ENCODE measurements at places on chromosomes 6 and 20. TPM values are rescaled to one million over a fixed set of nuclear protein-coding genes. Genes with fewer than 3 reads are reported as not detected.

GRCh38 chr6:139124887-139125672, 9.8 kb upstream of the HECA start:
- DNase-seq, result peak; percentile 93

GRCh38 chr6:11428895-11429294, 108.7 kb upstream of the TMEM170B start:
- DNase-seq, result peak; percentile 59

- DNase-seq, result no peak
These were observed 52.8 kb upstream of the FILIP1 start for GRCh38 chr6:75546381-75546780.

DNA sequence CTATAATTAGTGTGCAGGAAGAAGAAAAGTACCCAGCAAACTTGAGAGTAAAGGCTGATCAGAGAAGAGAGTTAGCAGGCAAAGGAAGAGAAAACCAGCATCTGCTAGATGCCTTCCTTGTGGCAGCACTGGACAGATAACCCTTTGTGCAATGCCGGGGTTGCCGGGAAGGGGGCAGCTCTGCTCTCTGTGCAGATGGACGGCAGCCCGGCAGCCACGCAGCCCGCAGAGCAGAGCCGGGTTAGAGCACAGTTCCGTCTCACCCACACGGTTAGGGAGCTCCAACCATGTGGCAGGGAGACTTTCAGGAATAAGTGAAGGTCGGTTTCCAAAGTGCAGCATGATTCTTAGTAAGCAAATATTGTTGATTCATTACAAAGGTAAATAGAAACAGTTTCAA, 80.0 kb upstream of the RPS6KA2 start:
- DNase-seq, result no peak

GRCh38 chr6:116745176-116745575, 20.3 kb downstream of the FAM162B start:
- no peak for DNase-seq

DNA sequence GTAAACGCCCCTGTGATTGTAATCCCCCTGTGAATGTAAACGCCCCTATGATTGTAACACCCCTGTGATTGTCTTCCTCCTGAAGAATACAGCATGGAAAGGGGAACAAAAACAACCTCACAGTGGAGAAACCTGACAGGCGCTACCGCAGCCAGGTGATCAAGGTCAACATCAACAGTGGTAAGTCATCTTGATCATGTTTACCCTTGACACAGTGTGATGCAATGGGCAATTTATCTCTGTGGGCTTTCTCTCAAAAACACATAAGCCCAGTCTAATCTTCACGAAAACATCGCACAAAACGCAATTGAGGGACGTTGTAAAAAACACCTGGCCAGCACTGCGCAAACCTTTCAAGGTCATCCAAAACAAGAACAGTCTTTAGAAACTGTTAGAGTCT, 277.2 kb downstream of the PRKN start:
- DNase-seq, result no peak

- no peak for DNase-seq
These were observed 634.6 kb downstream of the PRKN start for GRCh38 chr6:162092816-162093502.

GRCh38 chr6:24902782-24903181, 33.0 kb downstream of the RIPOR2 start:
- no peak for DNase-seq

DNA sequence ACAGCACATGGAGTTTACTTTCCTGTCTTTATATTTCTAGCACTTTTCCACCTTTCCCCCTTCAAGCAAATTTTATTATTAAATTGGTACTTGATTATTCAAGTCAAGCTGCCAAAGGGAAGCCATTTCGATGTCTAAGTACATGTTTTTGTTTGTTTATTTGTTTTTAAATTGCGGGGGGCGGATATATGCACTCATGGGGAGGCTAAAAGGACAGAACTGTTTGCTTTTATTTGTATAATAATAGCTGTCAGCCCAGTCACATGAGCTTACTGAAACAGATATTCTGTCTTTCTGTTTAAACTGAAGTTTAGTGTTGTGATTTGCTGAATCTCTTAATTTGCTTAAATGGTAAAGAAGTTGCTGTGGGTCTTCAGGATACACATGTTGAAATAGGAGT, 49.6 kb upstream of the PLCG1 start:
- DNase-seq, result no peak

DNA sequence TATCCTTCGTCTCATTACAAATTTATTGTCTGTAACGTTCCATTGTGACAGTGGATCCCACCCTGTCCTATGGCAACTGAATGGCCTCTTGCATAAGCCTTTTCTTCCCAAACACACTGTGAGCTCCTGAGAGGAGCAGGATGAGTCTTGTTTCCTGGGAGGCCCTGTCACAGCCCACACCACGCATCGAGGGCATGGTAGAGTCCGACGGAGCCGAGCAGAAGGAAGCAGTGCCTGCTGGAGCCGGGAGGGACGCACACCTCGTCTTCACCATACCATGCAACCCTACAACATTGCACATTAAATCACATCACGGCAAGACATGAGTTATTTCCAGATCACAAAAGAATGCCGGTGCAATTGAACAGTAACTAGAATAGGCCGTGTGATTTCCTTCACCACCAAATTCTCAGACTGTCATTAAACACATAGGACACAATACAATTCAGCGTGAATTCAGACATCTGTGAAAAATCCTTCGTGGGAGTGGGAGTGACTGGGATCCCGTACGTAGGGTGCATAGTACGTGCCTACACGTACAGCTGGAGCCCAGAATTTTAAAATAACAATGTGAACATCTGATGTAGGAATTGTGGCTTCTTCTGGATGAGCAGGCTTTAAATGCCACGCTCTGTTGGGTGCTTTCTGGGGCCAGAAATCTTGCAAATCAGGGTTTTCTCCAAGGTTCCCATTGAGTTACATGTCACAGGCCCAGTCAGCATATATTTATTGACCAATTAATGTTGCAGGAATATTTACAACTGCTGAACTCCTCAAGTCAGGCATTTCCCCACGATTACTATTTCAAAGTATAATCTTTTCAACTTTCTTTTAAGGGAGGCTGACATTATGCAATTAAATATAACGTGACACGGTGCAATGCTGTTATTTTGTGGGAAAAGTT, 201.8 kb downstream of the TTLL2 start:
- no peak for DNase-seq

DNA sequence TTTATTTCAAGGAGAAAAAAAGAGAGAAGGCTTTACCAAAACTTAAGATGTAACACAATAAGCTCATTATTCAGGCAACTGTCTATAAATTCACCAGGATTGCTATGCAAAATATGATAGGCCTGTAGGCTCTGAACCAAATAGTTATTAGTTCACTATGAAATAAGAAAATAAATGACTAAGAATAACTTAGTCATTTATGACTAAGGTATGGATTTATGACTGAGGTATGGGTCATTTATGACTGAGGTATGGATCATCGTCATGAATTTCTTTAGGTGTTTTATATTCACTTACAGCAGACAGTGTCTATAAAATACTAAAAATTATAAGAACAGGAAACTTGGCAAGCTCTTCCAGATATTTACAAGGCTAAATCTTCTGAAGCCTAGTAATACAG, 52.1 kb upstream of the SNX9 start:
- DNase-seq, result no peak

GRCh38 chr6:106631346-106631745, 2.0 kb downstream of the QRSL1 start:
- no peak for DNase-seq

DNA sequence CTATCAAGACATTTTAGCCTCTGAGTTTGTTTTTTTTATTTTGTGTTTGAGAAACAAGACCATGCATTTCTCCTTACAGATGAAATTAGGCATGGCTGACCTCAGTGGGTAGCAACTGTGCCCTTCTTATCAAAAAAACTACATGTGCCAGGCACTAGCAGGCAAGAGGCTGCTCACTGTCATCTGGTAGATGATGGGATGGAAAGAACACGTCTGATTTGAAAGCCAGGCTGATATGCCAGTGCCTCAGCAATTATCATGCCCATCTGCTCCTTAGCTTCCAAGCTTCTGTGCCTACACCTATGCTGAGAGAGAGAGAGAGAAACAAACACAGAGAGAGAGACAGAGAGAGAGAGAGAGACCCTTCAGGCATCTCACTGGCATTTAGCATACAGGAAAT, 149.9 kb downstream of the C6orf118 start:
- DNase-seq, result no peak

NNAT gene
- not detected for total RNA-seq

ANKRD66 gene
- total RNA-seq, result not detected

CCM2L gene
- total RNA-seq, result not detected

APCDD1L gene
- not detected for total RNA-seq

UNC5CL gene
- total RNA-seq, result 1.3 TPM

TEAD3 gene
- total RNA-seq, result not detected

CALHM5 gene
- not detected for total RNA-seq

C6orf120 gene
- total RNA-seq, result 19.3 TPM

SRMS gene
- not detected for total RNA-seq
